Fibroblast of lung (primary cell): ENCODE measurements at places on chromosomes 3 and 15.

- no peak for DNase-seq
Measured at GRCh38 chr3:58148049-58148448, 62.7 kb downstream of the DNASE1L3 start.

- DNase-seq = no peak
Measured at GRCh38 chr3:48692551-48692950, 6.8 kb upstream of the NCKIPSD start.

GRCh38 chr15:81766829-81767475, 278.9 kb downstream of the MEX3B start:
- DNase-seq = no peak

GRCh38 chr15:69590932-69591524, 138.4 kb downstream of the RPLP1 start:
- no peak for DNase-seq

DNA sequence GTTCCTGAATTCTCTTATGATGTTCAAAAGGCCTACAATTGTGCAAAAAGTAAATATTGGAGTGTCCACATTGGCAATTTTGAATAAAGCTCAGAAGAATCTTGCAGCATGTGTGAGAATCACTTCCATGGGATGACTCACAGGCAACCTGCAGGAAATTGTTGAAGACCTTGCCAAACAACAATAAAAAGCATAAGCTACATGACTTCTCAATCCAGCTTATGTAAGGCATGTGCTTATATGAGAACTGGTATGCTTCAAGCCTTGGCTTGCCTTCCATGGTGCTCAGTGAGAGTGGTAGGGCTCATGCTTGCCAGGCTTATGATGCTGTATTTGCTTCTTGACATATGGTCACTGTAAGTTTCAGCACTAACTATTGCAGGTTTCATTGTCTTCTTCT, 18.4 kb upstream of the BCHE start:
- DNase-seq = no peak
